G401 (cell line): ENCODE measurements at places on chromosomes 6 and 20.

- DNase-seq = no peak
Observed at GRCh38 chr20:4901031-4901818, 100.1 kb downstream of the SLC23A2 start.

DNA sequence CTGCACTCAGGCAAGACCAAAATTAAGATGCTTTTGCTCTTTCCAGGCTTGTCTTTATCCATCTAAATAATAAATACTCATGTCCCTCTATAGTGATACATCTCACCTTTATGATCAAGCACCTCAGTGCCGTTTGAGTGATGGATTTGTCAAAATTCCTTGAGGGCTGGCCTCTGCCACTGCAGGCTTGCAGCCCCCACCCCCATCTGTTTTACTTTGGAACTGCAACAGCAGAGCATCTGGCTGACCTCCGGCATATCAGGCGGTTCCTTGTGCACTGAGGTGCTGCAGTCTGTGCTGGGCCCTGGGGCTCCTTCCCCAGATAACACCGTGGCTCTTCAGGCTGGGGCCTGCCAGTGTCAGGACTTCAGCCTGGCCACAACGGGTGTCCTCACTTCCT is 386.9 kb downstream of the CDH26 start:
- no peak for DNase-seq

- no peak for DNase-seq
Observed at GRCh38 chr20:9510911-9511310, 3.5 kb upstream of the LAMP5 start.

DNA sequence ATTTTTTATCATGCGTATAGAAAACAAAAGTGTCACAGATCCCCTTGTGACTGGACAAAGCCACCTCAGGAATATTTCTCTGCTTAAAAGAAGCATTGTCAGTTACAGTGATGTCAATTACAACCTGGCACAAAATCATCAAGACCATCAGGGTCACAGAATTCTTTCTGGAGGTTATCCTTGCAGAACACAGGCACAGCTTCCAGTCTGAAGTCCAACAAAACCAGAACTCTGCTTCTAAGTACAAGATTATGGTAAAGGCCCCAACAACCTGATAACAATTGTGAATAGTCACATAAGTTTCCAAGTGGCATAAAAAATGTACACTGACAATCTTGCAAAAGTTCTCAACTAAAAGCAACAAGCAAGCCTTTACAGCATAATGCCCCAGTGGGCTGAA is 21.0 kb downstream of the PLAGL2 start:
- no peak for DNase-seq

DNA sequence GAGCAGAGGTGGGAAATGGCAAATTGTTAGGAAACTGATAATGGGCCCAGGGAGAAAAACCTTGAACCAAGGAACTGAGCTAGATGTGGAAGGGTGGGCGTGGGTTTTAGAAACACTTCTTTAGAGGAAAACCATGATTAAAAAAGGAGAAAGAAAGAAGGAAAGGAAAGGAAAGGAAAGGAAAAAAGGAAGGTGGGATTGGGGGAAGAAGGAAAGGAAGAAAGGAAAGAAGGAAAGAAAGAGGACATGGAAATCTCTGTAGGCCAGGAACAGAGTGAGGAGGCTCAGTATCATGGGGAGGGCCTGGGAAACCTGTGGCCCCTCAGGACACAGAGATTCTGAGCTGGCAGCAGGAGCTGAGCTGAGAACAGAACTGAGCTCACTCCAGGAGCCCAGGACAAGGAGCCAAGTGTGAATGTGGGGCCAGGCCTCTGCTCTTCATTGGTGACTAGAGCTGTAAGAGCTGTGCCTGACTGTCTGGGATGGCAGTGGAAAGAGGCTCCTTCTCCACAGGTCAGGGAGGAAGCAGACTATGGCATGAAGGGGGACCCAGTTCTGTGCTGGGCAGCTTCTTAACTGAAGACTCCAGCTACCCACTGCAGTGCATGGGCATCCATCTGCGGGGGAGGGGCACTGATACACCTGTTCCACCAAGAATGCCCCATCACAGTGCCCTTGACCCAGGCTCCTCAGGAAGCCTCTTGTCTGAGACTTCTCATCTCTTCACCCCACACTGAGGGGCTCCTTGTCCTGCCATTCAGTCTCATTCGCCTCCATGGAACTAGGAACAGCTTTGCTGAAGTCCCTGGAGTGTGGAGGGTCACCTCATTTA is 116.1 kb upstream of the BACH2 start:
- DNase-seq = peak; percentile 67

DNA sequence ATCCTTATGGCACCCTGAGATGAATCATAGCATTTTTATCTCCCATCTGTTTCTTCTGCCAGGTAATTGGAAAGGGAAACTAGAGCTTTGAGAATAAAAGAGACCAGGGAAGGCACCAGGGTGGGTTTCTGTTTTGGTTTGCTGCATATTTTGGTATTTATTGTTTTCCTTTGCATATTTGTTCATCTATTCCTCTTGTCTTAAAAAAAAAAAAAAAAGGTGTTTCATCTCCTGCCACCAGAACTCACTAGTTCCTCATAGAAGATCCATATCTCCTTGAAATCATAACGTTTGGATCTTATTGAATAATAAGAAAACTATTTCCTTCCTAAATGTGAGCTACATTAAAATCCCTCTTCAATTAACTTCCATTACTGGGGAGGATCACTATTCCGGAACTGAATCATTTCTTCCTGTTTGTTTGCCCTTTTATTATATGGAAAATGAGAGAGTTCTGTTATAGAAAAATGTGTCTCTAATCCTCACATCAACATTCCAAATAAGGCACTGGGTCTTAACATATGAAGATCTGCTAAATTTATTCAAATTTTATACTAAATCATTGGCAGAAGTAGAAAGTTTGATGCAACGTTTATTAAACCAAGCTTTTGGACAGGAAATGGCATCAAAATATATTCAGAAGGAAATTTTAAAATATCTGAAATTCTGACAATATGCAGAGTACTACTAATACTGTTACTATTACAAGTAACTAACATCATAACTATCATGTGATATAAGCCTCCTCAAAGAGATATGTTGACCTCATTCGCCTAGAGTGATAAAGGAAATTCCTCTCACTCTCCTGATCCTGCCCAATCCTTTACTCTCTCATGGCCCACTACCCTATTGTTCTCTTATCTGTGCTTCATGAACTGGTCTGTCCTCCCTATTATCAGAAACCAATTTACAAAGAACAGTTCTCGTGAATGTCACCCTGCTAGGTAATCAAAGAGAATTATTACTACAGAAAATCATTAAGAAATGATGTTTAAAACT is 229.4 kb upstream of the RSPO3 start:
- DNase-seq = no peak

- DNase-seq = no peak
Observed at GRCh38 chr6:9581155-9581554, 833.7 kb downstream of the TFAP2A start.

GRCh38 chr6:41545703-41546474 is at the start of gene FOXP4:
TSS of gene FOXP4 (plus strand) at chr6:41546381. CDS start at chr6:41565761, 19,380 bp downstream.
- DNase-seq = peak; percentile 93

GRCh38 chr6:111713236-111713635 is 107.6 kb upstream of the TRAF3IP2 start:
- DNase-seq = no peak
